ENCODE measurements at places on chromosomes 3 and 15.
A peak's percentile ranks its signal among the peaks of the same experiment; 100 is the strongest.

DNA sequence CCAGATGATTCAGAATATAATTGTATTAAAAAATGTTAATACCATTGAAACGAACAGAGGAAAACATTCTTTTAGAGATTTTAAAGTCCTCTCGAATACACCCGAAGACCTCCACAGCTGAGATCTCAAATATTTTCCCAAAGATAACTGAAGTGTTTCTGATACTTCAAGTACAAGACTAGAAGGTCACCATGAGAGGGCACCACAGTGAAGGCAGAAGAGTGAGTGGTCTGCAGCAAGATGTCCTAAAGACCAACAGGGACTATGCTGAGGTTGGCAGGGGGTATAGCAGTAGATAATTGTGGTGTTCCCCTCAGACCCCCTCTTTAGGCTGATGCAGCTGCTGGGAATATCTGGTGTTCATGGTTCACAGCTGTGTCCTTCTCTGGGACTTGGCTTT is 156.5 kb downstream of the PDCD6IP start:
- DNase-seq, result no peak

GRCh38 chr3:7207125-7207524 is 346.2 kb downstream of the GRM7 start:
- no peak for DNase-seq

GRCh38 chr3:65945480-65945879 is 93.2 kb downstream of the MAGI1 start:
- DNase-seq, result no peak

DNA sequence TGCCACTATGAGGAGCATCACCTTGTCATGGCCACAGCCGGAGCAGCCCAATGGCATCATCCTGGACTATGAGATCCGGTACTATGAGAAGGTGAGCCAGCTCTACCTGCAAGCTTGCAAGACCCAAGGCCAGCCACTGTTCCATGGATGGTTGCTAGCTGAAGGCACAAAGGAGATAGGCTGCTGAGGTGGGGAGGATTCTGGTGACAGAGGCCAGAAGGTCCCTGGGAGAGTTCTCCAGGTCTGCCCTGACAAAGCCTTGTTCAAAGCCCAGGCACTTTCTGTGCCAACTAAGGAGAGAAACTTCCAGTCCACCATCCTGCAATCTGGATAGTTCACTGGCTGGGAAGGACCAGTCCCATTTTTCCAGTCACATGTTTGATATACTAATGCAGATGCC is 359.1 kb downstream of the EPHB1 start:
- no peak for DNase-seq

- DNase-seq, result no peak
Measured at GRCh38 chr3:132753946-132754345, 31.7 kb upstream of the NPHP3 start.

GRCh38 chr3:52685285-52685708 is 416 bp downstream of the PBRM1 start:
- peak; percentile 40 for DNase-seq

DNA sequence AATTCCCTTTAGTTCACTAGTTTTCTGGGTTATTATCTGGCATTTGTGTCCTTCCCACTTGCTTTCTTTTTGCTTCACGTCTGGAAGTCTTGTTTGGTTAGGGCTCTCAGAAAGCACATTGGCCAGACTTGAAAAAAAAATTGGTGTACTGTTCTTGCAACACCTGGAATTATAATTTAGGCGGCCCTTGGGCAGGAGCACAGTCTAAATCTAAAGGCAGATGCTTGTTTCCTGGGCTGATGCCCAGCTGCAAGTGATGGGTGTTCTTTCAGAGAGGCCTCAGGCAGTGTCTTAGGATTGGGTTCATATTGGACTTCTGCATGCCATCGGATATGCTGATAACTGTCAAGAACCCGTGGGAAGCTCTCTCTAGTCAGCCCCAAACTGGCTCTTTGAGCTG is 521.5 kb downstream of the PDCD6IP start:
- DNase-seq, result no peak

DNA sequence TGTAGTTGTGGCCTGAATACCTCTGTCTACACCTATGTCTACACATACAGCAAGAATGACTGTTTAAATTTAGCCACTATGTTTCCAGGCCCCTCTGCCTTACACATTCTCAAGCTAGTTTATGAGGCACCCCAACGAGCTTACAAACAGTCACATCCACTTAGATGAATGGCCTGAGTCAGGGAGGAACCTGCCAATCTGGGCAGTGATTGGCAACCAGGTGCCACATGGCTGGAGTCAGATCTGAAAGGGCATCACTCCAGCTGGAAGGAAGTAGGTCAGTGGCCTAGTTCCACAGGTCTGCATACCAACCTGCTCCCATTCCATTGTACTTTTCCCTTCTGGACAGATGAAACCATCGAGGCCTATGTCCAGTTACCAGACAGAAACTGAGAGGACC is 136.3 kb downstream of the FOXP1 start:
- no peak for DNase-seq

GRCh38 chr3:181497358-181497757 is 214.4 kb upstream of the SOX2 start:
- no peak for DNase-seq

DNA sequence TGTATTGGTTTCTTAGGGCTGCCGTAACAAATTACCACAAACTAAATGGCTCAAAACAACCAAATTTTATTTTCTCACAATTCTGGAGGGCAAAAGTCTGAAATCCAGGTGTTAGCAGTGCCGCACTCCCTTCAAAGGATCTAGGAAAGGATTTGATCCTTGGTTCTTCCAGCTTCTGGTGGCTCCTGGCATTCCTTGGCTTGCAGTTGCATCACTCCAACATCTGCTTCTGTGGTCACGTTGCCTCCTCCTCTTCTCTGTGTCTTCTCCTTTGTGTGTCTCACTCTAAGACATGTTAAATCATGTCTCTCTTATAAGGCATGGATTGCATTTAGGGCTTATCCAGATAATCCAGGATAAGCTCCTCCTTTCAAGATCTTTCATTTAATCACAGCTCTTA is 262.2 kb downstream of the MEX3B start:
- DNase-seq, result no peak

DNA sequence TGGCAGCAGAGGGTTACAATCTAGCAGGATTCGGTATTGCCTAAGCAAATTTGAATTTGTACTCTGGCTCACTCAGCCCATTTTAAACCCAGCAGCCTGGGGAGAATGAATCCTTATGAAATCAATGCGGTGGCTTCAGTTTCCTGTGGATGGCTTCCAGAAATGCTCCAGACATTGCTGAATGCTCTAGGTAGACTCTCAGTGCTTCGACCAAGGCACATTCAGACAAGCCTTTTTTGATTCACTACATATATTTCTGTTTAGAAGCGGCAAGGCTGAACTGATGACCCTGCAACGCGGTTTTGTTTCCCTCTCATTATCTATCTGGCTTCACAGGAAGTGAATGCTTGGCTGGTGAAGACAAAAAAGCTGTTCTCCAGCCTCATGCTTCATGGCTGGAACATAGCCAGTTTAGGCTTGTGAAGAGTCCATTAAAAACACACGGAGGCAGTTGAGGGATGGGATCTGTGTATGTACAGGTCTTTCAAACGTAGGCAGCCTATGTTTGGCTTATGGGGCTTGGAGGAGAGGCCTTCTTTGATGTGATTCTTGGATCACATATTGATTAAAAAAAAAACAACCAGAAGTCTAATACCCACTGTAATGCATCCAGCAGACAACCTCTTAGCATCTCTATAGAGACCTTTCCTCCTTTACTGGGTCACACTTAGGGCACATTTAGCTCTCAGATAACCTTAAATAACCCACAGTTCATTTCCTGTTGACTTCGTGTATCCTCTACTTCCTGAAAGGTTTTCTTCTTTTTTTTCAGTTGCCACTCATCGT is 400.2 kb upstream of the TBL1XR1 start:
- no peak for DNase-seq

DNA sequence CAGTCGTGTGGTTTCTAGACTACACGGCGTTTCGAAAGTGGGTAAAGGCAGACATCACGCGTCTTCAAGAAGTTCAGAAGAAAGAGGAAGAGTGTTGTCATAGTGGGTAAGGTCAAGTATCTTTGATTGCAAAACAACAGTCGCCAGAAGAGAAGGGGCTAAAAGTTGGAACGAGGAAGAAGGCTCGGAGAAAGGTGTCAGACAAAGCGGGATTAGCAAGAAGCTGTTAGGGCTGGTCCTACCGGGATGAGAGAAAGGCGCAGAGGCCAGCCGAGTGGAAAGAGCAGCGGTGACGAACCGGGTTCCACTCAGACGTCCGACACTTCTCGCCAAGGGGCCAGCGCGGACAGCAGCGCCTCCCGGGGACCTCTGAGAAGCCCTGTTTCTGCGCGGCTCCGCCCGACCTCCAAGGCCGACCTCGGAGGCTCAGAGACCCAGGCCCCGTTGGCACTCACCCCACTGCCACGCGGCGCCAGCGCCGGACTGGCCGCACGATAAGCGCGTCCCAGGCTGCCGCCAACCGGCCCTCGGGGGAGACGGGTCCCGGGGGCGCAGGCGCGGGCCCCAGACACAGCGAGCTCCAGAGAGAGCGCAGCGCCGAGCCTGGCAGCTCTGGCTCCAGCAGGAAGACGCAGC is 436 bp downstream of the ADPGK start:
- no peak for DNase-seq

- no peak for DNase-seq
Measured at GRCh38 chr15:99399618-99400017, 148.3 kb downstream of the LRRC28 start.

DNA sequence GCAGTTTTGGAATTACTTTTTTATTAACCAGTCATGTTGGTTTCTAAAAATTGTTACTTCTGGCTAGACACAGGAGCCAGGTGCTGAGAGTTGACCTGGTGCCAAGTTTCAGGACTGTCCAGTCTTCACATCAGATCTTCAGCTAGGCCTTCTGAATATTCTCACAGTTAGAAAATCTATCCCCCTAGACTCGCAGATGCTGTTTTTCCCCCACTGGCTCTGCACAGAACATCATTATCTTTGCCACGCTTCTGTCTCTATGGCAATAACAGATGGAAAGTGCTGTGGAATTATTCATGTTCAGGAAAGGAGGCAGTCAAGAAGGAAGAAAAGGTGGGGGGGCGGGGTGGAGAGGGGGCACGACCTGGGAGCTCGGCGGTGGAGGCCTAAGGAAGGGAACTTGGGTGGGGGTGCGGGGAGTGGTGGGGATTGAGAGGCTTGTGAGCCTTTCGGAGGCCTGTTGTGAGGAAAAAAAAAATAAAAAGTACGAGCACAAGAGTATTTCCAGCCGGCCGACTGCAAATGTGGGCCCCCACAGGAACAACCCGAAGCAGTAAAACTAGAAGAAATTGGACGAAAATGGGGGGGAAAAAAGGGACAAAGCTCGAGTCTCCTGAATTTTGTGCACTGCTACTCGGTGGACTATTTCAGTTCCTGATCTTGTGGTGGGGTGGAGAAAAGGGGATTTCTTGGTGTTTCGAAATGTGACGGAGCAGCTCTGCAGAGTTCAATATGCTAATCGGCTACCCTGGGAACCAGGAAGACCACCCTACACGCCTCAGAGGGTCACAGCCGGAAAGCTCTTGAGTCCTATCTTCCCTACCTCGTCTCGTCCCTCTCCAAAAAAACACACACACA is 1.5 kb upstream of the SKIL start:
- peak; percentile 59 for DNase-seq

- no peak for DNase-seq
Measured at GRCh38 chr3:150091626-150092025, 120.9 kb upstream of the PFN2 start.

GRCh38 chr3:5565026-5565425 is 377.5 kb downstream of the EDEM1 start:
- DNase-seq, result no peak

GRCh38 chr3:183208260-183208659 is 44.8 kb upstream of the B3GNT5 start:
- no peak for DNase-seq

DNA sequence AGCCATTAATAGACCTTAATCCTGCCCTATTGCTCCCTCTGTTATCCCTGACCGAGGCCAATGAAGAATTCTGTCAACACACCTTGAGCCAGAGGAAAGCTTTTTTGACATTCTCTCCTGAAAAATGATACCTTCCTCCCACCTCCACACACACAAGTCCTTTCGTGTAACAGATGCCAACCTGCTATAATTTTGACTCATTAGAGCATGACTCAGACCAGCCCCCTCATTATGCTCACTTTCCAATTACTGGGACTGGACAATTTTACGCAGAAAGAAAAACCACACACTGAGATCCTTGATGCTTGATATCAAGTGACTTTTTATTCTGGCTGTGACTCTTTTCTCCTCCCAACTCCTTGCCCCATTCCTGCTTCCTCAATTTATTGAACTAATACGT is 50.9 kb downstream of the LSAMP start:
- peak; percentile 21 for DNase-seq

- no peak for DNase-seq
Measured at GRCh38 chr3:67983166-67983565, 328.8 kb upstream of the SUCLG2 start.

DNA sequence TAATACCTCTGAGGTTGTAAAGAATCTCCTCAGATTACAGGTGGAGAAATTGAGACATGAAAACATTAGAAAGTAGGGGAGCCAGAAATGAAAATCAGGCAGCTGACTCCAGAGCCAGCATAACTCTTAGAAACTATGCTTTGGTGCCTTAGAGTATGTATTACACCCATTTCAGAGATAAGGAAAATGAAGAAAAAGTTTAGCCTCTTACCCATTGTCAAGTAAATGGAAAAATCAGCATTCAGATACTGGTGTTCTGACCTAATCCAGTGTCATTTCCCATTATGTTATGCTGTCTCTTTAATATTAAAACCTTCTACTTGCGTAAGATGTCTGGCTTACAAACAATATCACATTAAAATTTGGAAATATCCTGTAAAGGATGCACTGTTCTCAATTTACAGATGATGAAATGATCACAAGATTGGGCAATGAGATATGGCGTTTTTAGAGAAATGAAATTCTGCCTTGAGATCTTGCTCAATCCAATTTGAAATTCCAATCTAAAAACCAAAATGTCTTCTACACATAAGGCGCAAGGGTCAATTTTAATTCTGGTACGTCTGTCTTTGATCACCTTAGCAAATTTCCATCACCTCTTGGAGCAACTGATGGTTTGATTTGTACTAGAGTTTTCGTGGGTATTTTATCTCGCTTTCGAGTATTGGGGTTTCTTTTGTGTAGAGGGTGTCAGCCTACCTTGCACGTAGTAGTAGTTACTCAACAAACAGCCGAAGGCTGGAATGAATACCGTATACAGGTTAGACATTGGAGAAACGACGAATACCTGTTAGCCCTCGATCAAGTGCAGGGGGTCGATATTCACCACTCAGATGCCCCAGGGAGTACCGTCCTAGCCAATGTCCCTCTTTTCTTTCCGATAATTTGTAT is 902 bp upstream of the ZCWPW2 start:
- DNase-seq, result no peak

DNA sequence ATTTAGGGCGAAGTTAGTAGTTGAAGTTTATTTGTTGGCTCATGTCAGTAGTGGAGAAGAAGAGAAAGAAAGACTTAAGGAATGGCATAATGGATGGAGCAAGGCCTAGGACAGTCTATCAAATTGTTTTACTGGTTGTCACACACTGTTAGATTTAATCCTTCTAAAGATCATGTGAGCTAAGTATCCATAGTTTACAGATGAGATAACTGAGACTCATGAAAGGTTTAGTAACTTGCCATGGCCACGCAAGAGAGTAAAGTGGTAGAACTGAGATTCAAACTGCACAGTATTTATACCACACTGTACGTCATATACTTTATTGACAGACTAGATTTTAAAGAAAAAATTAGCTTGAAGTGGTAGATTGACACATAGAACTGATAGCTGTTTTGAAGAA is 11.4 kb downstream of the SPRED1 start:
- DNase-seq, result no peak

- no peak for DNase-seq
Measured at GRCh38 chr15:53247041-53247708, 457.0 kb upstream of the ONECUT1 start.

GRCh38 chr3:8645712-8646111 is 1.1 kb upstream of the SSUH2 start:
- DNase-seq, result no peak
